Purkinje cell (primary cell): ENCODE measurements at places on chromosomes 12 and 14. TPM values are rescaled to one million over a fixed set of nuclear protein-coding genes. Genes with fewer than 3 reads are reported as not detected.

Gene GLIPR1L1
- polyA plus RNA-seq: 3.4 and 4.4 TPM in 2 replicates

Gene TAS2R31
- not detected in 2 replicates for polyA plus RNA-seq

Gene AHNAK2
- polyA plus RNA-seq: 3.8 and 6.1 TPM in 2 replicates

Gene TAS2R43
- not detected in 2 replicates for polyA plus RNA-seq

Gene IQSEC3
- polyA plus RNA-seq: 27.4 and 30.1 TPM in 2 replicates

Gene ABHD12B
- polyA plus RNA-seq: 1.2 and 5.7 TPM in 2 replicates

Gene RNASE7
- polyA plus RNA-seq: not detected in 2 replicates

Gene VDR
- not detected in 2 replicates for polyA plus RNA-seq

Gene MSRB3
- 8.8 and 9.2 TPM in 2 replicates for polyA plus RNA-seq

Gene MMP19
- not detected in 2 replicates for polyA plus RNA-seq

Gene HOXC10
- not detected in 2 replicates for polyA plus RNA-seq

Gene TMEM179
- polyA plus RNA-seq: 8.6 and 19.7 TPM in 2 replicates

Gene AKAP3
- polyA plus RNA-seq: 0.22 and 1.0 TPM in 2 replicates

Gene SLCO1B1
- not detected in 2 replicates for polyA plus RNA-seq
